ENCODE measurements at places on chromosomes 12 and 14. TPM values are rescaled to one million over a fixed set of nuclear protein-coding genes. Genes with fewer than 3 reads are reported as not detected.

DNA sequence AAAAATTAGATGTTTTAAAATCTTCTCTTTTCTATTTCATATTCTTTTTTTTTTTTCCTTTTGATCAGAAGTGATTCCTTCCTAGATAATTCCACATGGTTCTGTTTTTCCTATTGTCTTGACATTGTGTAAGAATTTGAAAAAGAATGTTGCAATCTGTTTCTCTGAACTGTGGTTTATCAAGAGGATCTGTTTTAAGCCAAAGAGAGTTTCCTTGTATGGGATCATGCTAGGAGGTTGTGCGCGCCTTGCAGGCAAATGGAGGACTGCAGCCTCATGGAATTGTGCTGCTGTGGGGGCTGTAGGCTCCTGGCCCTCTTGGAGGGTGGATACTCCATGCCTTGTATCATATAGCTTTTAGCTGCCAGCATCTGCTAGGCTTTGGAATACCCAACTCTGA lies 43.3 kb upstream of the MBIP start:
- DNase-seq: no peak
- no peak overlapping the region for H3K4me3 ChIP-seq
- no peak overlapping the region for H3K27ac ChIP-seq
- H3K27me3 ChIP-seq: peaks cover 7% of the 10 kb centered on the region
- no peaks in the 10 kb centered on the region for H3K4me1 ChIP-seq

- peaks cover 5% of the 10 kb centered on the region for H3K4me1 ChIP-seq
- no peak for DNase-seq
- no peaks in the 10 kb centered on the region for H3K36me3 ChIP-seq
- H3K4me3 ChIP-seq: no peak overlapping the region
- no peak overlapping the region for H3K27ac ChIP-seq
Measured at GRCh38 chr12:68114606-68115005, 44.9 kb downstream of the IFNG start.

DNA sequence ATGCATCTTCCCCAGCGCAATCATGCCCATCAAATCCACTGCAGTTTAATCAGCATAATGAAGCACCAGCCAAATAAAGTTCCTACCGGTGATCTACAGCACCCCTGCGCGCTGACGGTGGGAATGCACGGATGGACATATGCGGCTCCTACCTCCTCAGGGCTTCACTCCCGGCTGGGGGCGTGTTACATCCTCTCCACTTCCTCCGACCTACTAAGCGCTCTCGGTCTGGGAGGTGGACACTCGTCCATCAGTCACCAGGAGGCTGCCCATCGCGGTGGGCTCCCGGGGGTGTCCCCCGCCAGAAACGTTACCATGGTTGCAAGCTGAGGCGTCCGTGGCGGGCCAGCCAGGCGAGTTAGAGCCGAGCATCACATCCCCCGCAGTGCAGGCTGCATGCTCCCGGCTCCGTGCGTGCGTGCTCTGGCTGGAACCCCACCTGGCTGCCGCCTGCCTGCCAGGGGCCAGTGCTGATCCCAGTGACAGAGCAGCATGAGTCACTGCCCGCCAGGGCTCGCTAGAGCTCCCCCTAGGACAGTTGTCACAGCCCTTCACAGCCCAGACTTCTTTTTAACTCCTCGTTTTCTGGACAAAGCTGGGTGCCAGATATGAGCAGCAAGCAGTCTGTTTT lies 73.0 kb downstream of the CIT start:
- peaks cover 20% of the 10 kb centered on the region for H3K4me1 ChIP-seq
- peak; percentile 77 for DNase-seq
- peaks cover 12% of the 10 kb centered on the region for H3K36me3 ChIP-seq
- peak overlapping the region; percentile 85 for H3K4me3 ChIP-seq
- H3K27me3 ChIP-seq: peaks cover 3% of the 10 kb centered on the region

GRCh38 chr12:47214001-47214619 lies 134.4 kb upstream of the AMIGO2 start:
- no peak overlapping the region for H3K4me3 ChIP-seq
- H3K36me3 ChIP-seq: no peaks in the 10 kb centered on the region
- no peaks in the 10 kb centered on the region for H3K27me3 ChIP-seq
- H3K4me1 ChIP-seq: no peaks in the 10 kb centered on the region

DNA sequence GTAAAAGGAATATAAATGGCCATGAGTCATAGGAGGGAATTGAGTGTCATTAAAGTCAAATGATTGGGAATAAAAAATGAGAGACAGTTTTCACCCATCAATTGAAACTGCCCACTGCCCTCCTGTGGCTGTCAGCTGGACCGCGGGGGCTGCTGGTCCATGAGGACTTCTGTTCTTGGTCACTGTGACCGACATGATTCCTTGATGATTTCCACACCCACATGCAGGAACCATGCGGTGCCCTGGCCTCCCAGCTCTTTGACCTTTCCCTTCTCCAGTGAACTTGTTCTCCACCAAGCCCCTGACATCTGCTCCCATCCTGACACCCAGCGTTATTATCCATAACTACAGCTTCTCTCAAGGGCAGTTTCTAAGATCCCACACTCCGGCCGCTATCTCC lies 48.4 kb downstream of the C12orf75 start:
- no peak overlapping the region for H3K27ac ChIP-seq
- DNase-seq: no peak
- H3K27me3 ChIP-seq: no peaks in the 10 kb centered on the region
- H3K4me3 ChIP-seq: no peak overlapping the region
- H3K4me1 ChIP-seq: no peaks in the 10 kb centered on the region

GRCh38 chr14:105855246-105855892 lies 329.0 kb downstream of the TMEM121 start:
- H3K27ac ChIP-seq: no peak overlapping the region
- no peaks in the 10 kb centered on the region for H3K27me3 ChIP-seq
- H3K36me3 ChIP-seq: peaks cover 5% of the 10 kb centered on the region

DNA sequence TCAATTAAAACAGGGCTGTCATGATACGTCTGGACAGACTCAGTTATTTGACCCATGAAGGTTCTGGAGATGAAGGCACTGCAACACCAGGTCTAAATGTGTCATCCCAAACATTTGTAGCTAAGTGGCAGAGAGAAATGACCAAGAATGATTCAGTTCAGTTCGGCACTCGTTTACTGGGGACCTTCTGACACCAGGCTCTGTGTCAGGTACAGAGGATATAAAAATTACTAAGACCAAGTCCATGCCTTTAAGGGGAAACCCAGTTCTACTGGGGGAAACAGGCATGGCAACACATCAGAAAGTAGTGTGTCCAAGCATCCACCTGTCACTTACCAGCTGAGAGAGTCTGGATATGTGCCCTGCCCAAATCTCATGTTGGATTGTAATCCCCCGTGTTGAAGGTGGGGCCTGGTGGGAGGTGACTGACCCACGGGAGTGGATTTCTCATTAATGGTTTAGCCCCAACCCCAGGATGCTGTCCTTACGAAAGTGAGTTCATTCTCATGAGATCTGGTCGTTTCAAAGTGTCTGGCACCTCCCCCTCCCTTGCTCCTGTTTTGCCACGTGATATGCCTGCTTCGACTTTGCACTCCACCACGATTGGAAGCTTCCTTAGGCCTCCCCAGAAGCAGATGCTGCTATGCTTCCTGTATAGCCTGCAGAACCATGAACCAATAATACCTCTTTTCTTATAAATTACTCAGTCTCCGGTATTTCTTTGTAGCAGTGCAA lies 41.9 kb upstream of the BCL2L14 start:
- H3K4me3 ChIP-seq: no peak overlapping the region
- no peaks in the 10 kb centered on the region for H3K36me3 ChIP-seq
- peaks cover 4% of the 10 kb centered on the region for H3K4me1 ChIP-seq

GRCh38 chr14:44863271-44863670 lies 98.5 kb downstream of the KLHL28 start:
- no peaks in the 10 kb centered on the region for H3K36me3 ChIP-seq
- no peak for DNase-seq
- peaks cover 2% of the 10 kb centered on the region for H3K27me3 ChIP-seq
- H3K27ac ChIP-seq: no peak overlapping the region

- no peak for DNase-seq
- peaks cover 37% of the 10 kb centered on the region for H3K36me3 ChIP-seq
- no peak overlapping the region for H3K27ac ChIP-seq
- peaks cover 28% of the 10 kb centered on the region for H3K4me1 ChIP-seq
Measured at GRCh38 chr12:3086729-3087323, 9.6 kb downstream of the TSPAN9 start.

DNA sequence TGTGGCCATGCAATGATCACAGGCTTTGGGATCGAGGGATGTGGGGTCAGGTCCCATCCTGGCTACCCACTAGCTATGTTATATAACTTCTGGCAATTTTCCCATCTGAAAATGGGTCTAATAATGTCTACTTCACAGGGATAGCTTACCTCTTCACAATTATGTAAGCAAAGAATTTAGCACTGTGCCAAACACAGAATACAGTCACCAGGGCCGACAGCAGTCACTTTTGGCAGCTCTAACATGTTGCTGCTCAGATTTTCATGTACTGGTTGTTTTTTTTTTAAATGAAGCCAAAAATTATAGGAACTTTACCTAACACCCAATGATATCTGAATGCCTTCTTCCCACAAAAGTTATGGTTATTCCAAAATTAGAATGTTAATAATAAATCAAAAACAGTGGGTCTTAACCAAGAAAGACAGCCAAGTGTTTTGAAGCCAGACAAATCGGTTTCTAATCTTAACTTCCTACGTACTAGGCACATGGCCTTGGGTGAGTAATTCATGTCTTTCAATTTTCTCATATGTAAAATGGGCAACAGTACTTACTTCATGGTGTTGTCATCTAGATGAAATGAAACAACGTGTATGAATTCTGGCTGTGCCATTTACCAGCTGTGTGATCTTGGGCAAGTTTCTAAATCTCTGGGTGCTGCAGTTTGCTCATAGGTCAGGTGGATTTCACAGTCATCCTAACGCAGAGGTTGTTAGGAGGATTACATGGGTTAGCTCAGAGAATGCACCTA lies 13.0 kb upstream of the PCED1B start:
- no peak for DNase-seq
- H3K4me1 ChIP-seq: peaks cover 31% of the 10 kb centered on the region
- H3K4me3 ChIP-seq: no peak overlapping the region
- no peaks in the 10 kb centered on the region for H3K27me3 ChIP-seq
- no peak overlapping the region for H3K27ac ChIP-seq

DNA sequence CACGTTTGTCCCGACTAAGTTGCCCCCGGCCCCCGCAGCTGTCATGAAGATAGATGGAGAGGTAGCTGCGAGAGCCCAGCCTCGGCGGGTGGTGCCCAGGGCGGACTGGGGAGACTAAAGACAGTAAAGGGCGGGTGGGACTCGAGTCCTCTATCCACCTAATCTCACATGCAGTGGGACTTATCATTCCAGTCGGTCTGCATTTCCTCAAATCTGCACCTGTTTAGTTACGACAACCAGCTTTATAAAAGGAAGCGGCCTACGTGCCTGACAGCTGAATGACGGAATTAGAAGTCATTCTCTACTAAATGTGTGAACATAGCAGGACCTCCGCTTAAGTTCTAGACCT lies 109.8 kb upstream of the EGLN3 start:
- peaks cover 26% of the 10 kb centered on the region for H3K4me1 ChIP-seq
- H3K36me3 ChIP-seq: no peaks in the 10 kb centered on the region
- DNase-seq: no peak
- peak overlapping the region; percentile 100 for H3K27ac ChIP-seq

GRCh38 chr12:93167841-93168492 lies 209.8 kb upstream of the NUDT4 start:
- DNase-seq: no peak
- no peaks in the 10 kb centered on the region for H3K27me3 ChIP-seq
- peak overlapping the region; percentile 58 for H3K27ac ChIP-seq

DNA sequence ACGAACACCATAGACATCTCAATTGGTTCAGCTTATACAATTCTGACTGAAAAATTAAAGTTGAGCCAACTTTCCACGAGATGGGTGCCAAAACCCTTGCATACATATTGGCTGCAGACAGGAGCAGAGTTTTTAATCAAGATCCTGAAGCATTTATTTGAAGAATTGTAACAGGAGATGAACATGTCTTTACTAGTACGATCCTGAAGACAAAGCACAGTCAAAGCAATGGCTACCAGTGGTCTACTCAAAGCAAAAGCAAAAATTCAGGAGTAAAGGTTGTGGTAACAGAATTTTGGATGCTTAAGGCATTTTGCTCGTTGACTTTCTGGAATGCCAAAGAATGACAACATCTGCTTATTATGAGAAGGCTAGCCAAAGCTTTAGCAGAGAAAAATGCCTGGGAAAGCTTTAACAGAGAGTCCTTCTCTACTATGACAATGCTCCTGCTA lies 20.7 kb downstream of the ZDHHC17 start:
- no peaks in the 10 kb centered on the region for H3K27me3 ChIP-seq
- H3K4me3 ChIP-seq: no peak overlapping the region
- no peak for DNase-seq
- H3K36me3 ChIP-seq: peaks cover 29% of the 10 kb centered on the region
- H3K4me1 ChIP-seq: peaks cover 9% of the 10 kb centered on the region
- no peak overlapping the region for H3K27ac ChIP-seq

The CACNA1C gene
- 14.3 TPM for total RNA-seq

The TAMALIN gene
- 16.5 TPM for total RNA-seq

The GLIPR1L2 gene
- 0.77 TPM for total RNA-seq

The ZDHHC22 gene
- total RNA-seq: 0.24 TPM
